ENCODE measurements at places on chromosomes 7 and 10. TPM values are rescaled to one million over a fixed set of nuclear protein-coding genes. Genes with fewer than 3 reads are reported as not detected.

DNA sequence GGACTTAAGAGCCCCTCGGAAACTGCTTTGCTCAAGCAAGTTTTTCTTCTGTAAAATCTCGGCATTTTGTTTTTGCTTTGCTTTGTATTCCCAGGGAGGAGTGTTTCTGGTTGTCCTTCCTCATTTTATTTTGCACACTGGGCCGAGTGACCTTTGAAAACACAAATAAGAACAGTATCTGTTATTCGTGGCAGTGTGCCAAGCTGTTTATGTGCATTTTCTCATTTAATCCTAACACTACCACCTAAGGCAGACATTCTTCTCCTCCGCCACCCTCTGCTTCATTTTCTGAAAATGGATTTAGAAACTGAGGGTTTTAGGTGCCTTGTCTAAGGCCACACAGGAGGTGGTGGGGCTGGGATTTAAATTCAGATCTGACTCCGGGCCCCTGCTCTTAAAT is 218.5 kb downstream of the TCF7L2 start:
- H3K36me3 ChIP-seq: peaks cover 5% of the 10 kb centered on the region
- no peak overlapping the region for H3K27ac ChIP-seq
- no peaks in the 10 kb centered on the region for H3K4me1 ChIP-seq
- no peak for DNase-seq

FAM13C gene
- polyA plus RNA-seq: 7.2 TPM

A1CF gene
- 0.31 TPM for polyA plus RNA-seq

GRCh38 chr10:58217612-58218011 is 50.1 kb downstream of the IPMK start:
- no peak overlapping the region for H3K4me3 ChIP-seq
- no peak for DNase-seq
- peaks cover 9% of the 10 kb centered on the region for H3K36me3 ChIP-seq
- no peak overlapping the region for H3K27ac ChIP-seq

DNA sequence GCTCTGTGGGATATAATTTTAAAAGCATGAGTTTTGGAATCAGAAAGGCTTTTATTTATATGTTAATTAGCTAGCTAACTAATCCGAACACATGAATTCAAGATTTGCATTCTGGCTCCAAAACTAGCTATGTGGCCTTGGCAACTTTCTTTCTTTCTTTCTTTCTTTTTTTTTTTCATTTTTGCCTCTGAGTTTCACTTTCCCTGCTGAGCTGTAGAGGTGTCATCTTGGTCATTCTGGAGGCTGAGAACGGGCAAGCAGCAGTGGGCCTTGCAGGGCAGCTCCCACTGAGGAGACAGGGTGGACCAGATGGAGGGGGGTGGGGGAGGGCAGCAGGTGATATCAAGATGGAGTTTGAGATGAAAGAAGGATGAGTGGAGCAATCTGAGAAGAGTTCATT is 24.8 kb upstream of the SFMBT2 start:
- DNase-seq: no peak
- H3K4me3 ChIP-seq: no peak overlapping the region
- H3K36me3 ChIP-seq: no peaks in the 10 kb centered on the region
- H3K27ac ChIP-seq: no peak overlapping the region
- peaks cover 8% of the 10 kb centered on the region for H3K4me1 ChIP-seq

TFR2 gene
- 5.1 TPM for polyA plus RNA-seq

CDHR3 gene
- polyA plus RNA-seq: 6.9 TPM

- DNase-seq: no peak
- H3K36me3 ChIP-seq: peaks cover 16% of the 10 kb centered on the region
- peak overlapping the region; percentile 35 for H3K4me3 ChIP-seq
- H3K4me1 ChIP-seq: peaks cover 28% of the 10 kb centered on the region
These were observed 269.6 kb downstream of the ELFN1 start for GRCh38 chr7:1939434-1940401.

GRCh38 chr10:97659589-97659988 is 19.1 kb downstream of the PI4K2A start:
- no peaks in the 10 kb centered on the region for H3K4me1 ChIP-seq
- H3K27ac ChIP-seq: no peak overlapping the region
- no peak overlapping the region for H3K4me3 ChIP-seq
- no peaks in the 10 kb centered on the region for H3K27me3 ChIP-seq
- peaks cover 74% of the 10 kb centered on the region for H3K36me3 ChIP-seq
